ENCODE measurements at places on chromosomes 5 and 9. TPM values are rescaled to one million over a fixed set of nuclear protein-coding genes. Genes with fewer than 3 reads are reported as not detected.

The CDC20B gene
- total RNA-seq = not detected

The FOXD4L3 gene
- total RNA-seq = not detected

The TMEM171 gene
- not detected for total RNA-seq

The SLC36A3 gene
- total RNA-seq = not detected

The RNF180 gene
- total RNA-seq = 21.4 TPM

The RIMOC1 gene
- total RNA-seq = 20.5 TPM

The SLC46A2 gene
- total RNA-seq = 0.42 TPM

The GRM6 gene
- total RNA-seq = not detected

The ANKRD18B gene
- total RNA-seq = not detected

The SPRY4 gene
- 29.0 TPM for total RNA-seq

The JAKMIP2 gene
- 1.7 TPM for total RNA-seq

The GPR151 gene
- not detected for total RNA-seq

The FNBP1 gene
- total RNA-seq = 177 TPM

The RANBP3L gene
- 3.5 TPM for total RNA-seq

The LMX1B gene
- total RNA-seq = 0.66 TPM

The IER5L gene
- 24.2 TPM for total RNA-seq

The PCDHB2 gene
- total RNA-seq = 3.2 TPM

The TAF11L5 gene
- not detected for total RNA-seq

The SELENOP gene
- total RNA-seq = 200 TPM

The ARHGEF28 gene
- total RNA-seq = 31.2 TPM

The BDP1 gene
- total RNA-seq = 24.4 TPM

The SIT1 gene
- total RNA-seq = 0.83 TPM

The IL9 gene
- total RNA-seq = not detected

The TXNDC8 gene
- not detected for total RNA-seq

The SYK gene
- total RNA-seq = 16.6 TPM

The GADD45G gene
- 90.3 TPM for total RNA-seq

The IRGM gene
- not detected for total RNA-seq

The CERT1 gene
- total RNA-seq = 45.3 TPM

The GLRA1 gene
- not detected for total RNA-seq

The HRH2 gene
- 2.5 TPM for total RNA-seq

The ADAMTS13 gene
- total RNA-seq = 1.3 TPM
